ENCODE measurements at places on chromosomes 5 and 9.

DNA sequence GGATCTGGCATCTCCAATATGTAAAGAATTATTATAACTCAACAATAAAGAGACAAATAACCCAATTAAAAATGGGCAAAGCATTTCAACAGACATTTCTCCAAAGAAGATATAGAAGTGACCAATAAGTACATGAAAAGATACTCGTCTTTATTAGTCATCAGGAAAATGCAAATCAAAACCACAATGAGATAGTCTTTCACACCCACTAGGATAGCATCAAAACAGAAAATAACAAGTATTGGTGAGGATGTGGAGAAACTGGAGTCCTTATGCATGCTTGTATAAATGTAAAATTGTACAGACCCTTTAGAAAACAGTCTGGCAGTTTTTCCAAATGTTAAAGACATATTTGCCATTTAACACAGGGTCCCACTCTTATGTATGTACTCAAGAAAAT lies 39.1 kb upstream of the ITGA1 start:
- no peak for DNase-seq

DNA sequence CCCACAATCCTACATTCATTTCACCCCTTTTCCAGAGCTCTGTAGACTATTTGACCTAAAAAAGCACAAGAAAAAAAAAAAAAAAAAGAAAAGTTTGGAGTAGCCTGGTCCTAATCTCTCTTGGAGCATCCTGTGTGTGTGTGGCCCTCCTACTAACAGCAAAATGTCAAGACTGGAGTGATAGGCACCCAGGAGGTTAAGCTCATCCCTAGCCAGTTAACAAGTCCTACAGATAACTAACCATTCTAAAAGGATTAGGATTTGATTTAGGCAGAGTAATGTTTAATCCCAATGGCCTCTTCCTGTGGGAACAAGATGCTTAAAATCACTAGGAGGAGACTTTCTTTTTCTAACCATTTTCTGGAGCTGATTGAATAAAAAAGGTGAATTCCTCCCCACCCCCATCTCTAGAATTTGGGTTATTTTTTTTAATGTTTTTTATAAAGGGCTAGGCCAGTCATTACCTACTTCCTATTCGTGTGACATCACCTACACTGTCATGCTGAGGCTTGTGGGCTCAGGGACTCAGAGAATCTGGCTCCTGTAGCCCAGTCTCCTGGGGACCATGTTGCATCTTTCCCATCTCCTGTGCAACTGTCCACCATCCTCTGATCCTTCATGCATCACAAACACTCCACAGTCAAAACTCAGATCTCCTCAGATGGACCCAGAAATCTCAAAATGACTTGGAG lies 43.2 kb upstream of the NR3C1 start:
- DNase-seq: no peak

- no peak for DNase-seq
Measured at GRCh38 chr5:128424646-128425045, 113.4 kb downstream of the FBN2 start.

DNA sequence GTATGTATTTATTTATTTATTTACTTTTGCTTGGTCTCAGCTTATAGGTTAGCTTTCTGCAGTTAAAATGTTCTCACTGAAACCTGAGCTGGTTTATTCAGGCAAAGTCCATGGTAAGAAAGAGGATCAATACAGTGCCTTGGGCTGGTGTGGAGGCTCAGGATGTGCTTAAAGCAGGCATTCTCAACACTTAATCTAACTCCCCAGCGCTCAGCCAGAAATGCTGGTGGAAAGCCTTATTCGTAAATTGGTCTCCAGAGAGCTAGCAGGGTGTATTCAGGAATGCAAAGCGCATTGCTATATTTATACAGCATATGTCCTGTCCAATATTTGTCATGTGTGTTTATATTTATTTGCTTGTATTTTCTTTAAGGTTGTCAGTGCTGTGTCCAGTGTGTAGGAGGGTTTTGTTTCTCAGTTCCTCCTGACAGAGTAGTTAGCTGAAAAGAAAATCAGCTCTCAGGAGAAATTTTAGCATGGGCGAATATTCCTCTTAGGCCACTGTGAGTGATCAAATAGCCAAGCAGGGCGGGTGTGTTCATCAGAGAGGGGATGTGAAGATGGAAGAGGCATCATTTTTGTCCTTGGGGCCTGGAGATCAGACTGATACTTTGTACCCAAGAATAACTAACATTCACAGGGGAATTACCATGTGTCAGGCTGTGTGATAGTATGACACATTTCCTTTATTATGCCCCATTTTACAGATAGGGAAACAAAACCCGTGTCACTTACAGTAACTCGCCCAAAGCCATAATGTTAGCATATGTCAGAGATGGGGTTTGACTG lies 65.8 kb downstream of the DOCK2 start:
- DNase-seq: no peak

GRCh38 chr9:38043931-38044623 lies 24.9 kb downstream of the SHB start:
- DNase-seq: no peak

DNA sequence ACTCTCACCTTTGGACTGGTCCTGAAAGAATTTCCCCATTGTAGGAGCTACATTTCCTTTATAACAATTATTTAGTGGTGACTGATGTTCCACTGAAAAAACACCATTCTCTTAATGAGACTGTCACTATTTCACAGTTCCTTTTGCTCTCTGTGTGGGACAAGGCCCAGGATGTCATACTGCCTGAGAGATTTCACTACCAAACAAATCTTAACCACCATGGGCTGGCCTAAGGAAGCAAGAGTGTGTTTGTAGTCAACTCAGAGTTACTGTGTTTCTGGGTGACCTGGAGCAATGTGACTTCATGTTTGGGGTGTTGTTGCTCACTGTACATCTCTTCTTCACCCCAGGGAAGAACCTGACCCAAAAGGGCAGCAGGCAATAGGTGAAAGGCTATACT lies 50.1 kb upstream of the ZNF608 start:
- no peak for DNase-seq

DNA sequence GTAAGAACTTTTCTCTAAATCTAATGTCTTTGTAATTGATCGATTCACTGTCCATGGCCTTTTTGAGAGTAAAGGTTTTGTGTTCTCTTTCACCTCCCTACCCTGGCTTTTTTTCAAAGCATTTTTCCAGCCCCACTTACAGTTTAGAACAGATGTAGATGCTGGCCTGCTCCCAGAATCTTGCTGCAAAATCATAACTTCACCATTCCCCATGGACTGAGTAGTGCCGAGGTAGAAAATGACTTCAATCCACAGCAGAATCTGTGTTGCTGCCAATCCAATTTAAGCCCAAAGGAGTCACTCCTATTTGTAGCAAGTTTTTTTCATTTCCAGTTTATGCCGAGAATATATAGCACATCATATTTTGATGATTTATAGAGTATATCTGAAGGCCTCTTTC lies 46.5 kb upstream of the CEMIP2 start:
- DNase-seq: no peak

DNA sequence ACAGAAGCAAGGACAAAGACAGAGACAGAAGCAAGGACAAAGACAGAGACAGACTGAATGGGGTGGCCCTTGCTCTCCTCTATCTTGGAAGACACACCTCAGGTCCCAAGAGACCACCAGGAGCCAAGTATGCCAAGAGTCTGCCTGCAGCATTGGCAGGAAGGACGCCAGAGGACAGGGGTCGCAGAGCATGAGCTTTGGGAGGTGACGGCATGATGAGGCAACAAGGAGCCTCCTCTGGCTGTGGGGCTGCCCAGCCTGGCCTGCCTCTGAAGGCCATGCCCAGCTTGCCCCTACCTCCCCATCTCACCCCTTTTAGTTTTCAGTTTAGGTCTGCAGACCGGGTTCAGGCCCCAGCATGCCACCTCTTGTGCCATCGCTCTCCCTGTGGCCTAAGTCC lies 17.6 kb downstream of the PDGFRB start:
- no peak for DNase-seq

GRCh38 chr5:103362211-103362610 lies 103.6 kb downstream of the MACIR start:
- no peak for DNase-seq

DNA sequence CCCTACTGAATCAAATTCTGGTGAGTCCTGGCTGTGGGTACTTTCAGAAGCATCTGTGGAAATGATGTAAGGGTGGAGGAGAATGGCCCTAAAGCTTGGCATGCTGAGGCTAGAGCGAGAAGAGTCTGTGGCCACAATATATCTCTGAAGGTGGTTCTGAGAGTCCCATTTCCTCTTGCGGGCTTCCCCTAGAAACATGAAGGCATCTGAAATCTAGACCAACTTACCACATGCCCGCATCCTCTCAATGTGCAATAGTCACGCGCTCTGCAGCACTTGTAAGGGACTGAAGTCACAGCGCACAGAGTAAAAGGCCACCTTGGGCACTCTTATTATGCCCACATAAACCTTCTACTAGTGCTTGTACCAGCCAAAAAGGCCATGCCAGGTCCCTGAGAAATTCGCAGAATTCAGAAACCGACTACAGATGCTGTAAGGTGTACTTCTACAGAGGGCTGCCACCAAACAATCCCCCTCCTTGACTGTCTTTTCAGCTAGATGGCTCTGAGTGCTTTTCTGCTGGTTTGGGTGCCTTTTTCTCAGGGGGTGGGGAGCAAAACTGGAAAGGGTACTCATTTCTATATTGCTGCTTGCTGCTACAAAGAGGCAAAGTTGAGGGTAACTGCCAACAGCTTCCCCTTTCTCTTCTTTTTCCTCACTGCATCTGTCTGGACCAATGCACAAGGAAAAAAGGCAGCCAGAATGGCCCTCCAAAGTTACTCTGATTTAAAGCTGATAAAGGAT lies 107.3 kb downstream of the ZDHHC21 start:
- peak; percentile 83 for DNase-seq

All from MM.1S (cell line).